Germinal center (tissue), 1 donor: ENCODE measurements at places on chromosomes 7 and 10.

DNA sequence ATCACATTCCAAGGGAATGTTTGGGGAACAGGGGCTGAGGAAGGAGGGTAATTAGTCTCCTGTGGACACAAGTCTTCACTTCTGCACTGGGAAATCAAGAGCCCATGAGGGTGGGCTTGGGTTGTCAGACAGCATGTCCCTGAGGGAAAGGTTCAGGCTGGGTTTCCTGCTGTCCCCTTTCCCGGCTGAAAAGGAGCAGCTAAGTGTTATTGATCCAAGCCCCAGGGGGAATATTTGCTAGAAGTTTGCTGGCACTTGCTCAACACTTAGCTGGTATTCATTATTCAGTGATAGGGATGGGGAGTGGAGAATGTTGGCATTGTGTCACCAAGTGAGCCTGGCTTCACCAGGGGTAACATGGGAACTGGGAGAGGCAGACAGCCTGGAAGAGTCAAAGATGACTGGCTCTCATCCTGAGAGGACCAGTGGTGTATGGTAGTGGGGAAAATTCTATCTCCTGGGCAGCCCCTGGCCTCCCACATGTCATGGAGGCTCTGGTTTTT lies 344.4 kb upstream of the PODXL start:
- DNase-seq = no peak

DNA sequence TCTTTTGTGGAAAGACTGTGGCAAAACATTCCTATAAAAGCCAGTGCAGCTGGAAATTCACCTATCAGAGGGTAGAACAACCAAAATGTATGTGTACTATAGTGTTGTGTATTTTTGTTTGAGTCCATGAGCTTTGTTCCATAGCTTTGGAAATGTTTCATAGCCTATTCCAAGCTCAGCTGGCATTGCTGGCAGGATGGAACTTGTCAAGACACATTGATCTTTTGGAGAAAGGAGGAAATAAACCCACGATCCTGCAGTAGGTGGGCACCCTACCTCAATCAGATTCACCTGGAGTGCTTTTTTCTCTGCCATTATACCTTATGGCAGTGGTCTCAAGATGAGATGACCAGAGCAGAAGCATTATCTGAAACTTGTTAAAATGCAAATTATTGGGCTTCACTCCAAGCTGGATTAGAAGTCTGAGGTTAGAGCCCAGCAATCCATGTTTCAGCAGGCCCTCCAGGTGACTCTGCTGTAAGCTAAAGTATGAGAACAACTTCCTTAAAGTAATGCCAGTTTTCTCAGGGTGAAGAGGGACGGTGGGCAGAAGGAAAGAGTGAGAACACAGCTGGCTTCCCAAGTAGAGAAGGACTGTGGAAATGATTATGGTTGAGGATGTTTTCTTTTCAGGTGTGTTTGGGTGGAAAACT lies 30.3 kb upstream of the CDK1 start:
- no peak for DNase-seq

- no peak for DNase-seq
These were observed 50.5 kb upstream of the NRP1 start for GRCh38 chr10:33385015-33385414.

- DNase-seq = no peak
These were observed 22.6 kb downstream of the SGPL1 start for GRCh38 chr10:70838270-70838805.

GRCh38 chr7:142554560-142555532 lies 194.4 kb upstream of the PRSS1 start:
- DNase-seq = no peak

DNA sequence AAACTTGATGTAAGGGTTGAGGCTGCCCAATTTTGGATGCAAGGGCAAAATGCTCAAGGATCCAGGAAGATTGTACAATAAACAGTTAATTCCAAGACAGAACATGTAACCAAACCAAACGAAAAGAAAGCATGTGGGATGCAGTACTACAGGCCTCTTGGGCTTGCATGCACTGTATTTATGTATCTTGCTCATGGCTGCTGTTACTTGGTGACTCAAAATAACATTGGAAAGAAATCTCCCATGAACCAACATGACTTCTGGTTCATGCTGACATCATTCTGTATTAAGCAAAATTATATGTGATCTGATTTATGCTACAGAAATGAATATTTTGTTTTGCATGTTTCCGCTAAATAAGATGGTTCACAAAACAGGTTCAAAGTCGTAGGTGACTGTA lies 65.9 kb upstream of the FZD1 start:
- no peak for DNase-seq

DNA sequence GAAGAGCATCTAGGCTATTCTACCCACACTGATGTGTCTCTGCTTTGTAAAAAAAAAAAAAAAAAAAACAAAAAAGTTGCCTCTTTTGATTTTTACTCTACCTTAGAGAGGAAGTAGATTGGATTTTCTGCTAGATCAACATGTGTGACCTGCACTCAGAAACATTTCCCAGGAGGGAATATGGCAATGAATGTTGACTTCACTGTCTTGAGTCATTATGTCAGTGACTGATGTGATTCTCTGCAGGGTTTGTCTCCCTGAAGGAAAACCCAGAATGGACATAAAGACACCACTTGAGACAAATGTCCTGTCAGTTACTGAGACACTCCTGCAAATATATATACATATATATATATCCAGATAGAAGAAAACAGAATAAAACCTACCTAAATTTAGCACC lies 370.3 kb downstream of the BMPER start:
- no peak for DNase-seq

DNA sequence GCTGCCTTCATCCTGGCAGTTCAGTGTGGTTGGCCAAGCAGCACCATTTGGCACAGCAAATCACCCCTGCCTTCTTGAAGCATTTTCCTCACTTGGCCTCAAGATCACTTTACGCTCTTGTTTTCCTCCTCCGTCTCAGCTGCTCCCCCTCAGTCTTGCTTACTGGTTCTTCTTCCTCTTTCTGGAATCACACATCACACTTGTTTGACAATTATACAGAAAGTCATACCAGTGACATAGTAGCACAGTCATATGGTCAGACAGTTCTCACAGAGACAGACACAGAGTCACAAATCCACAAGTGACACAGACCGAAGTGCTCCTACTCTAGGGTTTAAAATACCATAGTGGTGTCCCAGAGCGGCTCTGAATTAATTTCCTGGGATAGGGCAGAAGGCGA lies 43.8 kb upstream of the ARL4A start:
- DNase-seq = no peak

DNA sequence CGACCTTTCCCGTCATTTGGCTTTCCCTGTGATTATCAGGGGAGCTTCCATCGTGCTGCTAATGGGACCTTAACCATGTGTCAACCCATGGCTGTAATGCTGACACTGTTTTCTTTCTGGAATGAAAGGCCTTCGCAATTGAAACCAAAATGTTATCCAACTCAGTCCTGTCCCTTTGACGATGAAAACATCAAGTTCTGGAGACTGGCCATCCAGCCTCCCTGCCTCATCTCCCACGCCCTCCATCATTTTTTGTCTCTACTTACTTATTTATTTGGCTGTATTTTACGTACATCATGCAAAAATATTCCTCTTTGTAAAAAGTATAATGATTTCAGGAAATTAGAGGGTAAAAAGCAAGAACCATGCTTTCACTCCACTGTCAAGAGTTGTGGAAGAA lies 69.8 kb downstream of the EGFR start:
- no peak for DNase-seq

- DNase-seq = no peak
These were observed 26.8 kb upstream of the CALCR start for GRCh38 chr7:93601363-93601762.

DNA sequence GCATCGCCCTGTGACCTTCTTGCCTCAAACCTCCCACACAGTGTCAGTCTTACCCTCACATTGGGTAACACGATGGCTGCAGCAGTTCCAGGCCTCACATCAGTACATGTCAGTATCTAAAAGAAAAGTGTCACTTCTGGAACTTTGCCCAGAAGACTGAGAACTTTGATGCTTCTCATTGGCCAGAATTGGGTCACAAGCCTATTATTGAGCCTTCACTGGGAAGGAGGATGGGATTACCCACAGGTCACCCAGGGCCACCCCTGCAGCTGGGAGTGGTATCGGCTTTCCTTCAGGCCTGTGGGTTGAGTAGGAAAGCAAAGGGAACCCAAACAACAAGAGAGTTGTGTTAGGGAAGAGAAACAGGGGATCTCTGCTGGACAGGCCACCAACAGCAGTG lies 111.5 kb downstream of the NPY start:
- no peak for DNase-seq

DNA sequence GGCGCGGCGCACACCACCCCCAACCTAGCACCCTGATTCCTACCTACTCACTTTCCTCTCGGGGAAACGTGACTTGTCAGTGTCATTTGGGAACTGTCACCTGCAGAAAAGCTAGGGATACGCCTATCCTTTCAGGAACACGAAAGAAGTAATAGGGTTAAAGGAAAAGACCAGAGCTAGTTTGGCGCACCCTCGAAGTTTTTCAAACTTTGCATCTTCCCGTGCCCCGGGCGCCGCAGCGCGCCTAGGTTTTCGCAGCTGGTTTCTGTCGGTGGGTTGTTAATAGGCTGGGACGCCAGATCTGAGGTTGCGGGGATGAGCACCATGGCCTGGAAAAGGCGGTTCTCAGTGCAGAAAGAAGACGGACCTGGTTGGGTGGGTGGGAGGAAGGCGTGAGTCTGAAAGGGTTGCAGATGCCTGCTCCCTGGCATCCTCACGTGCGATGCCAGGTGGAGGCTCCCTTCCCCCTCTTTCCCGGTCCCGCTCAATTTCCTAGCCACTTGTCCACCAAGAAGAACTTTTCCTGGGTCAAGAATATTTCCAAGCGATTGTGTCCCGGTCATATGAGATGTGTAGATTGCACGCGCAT lies 568 bp upstream of the MEOX2 start:
- no peak for DNase-seq

GRCh38 chr7:35482231-35482630 lies 212.7 kb downstream of the HERPUD2 start:
- no peak for DNase-seq

DNA sequence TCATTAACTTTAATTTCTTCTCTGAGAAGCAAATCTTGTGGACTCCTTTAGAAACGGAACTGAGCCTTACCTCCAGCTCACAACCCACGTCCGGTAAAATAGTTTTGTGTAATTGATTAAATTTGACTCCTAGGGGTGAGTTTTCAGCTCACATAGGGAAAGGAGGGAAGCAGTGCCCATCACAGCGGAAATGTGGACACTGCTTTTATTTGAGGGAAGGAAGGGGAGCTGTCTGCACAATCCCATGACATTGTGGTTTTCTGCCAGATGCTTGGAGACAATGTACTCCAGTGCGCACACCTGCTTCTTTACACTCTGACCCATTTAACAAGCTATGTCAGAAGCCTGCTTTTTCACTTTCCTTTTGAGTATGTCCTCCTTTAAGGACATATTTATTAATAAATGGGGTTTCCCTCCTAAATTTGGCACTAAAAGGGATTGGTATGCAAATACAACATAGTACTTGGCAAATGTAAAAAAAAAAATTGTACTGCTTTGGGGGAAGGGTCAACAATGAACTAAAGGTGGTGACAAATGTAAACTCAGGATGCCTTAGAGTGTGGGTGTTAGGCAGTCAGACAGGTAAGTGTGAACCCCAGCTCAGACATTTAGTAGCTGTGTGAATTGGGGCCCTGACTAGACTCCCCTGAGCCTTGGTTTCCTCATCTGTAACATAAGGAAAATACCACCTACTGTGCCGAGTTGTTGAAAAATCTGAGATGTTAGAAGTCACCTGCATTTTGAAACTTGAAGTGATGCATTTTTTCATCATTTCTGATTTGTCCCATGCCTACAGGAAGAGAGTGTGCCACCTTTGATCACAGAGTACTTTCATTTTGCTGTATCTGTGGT lies 90.2 kb upstream of the KLF6 start:
- DNase-seq = peak; percentile 58

DNA sequence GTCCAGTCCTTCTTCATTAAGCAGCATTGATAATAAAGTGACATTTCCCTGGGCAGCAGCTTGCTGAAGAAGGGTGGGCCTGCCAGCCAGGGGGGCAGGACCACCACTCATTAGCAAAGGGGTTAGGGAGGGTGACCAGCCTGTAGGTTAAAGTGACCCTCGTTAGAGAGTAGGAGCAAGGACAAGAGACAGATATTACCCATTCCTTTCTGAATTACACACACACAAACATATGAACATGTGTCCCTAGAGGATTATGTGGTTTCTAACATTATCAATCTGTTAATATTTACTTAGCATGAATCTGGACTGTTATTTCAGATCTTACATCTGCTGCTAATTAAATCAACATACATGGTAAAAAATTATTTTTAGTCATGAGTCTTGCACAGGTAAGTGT lies 88.9 kb downstream of the CTTNBP2 start:
- no peak for DNase-seq

GRCh38 chr10:15254808-15255648 lies 86.5 kb upstream of the NMT2 start:
- DNase-seq = no peak

- DNase-seq = no peak
These were observed 446.9 kb downstream of the KIF20B start for GRCh38 chr10:90148116-90148855.

DNA sequence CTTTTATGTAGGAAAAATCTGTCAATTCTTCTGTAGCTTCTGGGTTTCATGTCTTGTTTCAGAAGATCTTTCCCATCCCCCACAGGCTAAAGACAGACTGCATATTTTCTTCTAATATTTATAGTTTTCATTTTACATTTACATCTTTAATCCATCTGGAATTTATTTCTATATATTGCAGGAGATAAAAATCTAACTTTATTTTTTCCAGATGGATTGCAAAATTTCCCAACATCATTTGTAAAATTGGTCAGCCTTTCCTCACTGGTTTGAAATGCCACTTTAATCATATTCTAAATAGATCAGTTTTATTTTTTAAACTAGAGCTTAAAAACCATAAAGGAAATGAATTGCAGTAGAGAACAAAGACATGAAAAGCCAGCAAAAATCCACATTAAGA lies 46.9 kb downstream of the TMEM26 start:
- DNase-seq = no peak

DNA sequence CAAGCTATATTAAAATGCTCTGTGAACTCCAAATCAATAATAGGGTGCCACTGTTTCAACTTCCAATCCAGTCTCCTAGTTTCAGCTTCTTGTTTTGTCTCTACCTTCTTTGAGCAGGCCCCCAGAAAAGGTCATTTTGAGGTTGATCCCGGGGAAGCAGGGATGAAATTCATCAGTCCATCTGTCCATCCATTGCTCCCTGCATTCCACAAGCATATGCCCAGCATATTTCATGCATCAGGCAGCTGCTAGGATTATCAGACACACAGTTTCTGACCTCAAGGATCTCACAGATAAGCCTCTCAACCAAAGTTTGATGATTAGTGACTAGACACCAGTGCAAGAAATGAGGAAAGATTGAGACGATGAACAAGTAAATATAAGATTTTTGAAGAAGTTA lies 186.6 kb upstream of the PDE1C start:
- DNase-seq = no peak
